ENCODE measurements at places on chromosomes 2 and 18.

GRCh38 chr2:40127890-40128557, 323.9 kb downstream of the SLC8A1 start:
- DNase-seq = peak; percentile 94

DNA sequence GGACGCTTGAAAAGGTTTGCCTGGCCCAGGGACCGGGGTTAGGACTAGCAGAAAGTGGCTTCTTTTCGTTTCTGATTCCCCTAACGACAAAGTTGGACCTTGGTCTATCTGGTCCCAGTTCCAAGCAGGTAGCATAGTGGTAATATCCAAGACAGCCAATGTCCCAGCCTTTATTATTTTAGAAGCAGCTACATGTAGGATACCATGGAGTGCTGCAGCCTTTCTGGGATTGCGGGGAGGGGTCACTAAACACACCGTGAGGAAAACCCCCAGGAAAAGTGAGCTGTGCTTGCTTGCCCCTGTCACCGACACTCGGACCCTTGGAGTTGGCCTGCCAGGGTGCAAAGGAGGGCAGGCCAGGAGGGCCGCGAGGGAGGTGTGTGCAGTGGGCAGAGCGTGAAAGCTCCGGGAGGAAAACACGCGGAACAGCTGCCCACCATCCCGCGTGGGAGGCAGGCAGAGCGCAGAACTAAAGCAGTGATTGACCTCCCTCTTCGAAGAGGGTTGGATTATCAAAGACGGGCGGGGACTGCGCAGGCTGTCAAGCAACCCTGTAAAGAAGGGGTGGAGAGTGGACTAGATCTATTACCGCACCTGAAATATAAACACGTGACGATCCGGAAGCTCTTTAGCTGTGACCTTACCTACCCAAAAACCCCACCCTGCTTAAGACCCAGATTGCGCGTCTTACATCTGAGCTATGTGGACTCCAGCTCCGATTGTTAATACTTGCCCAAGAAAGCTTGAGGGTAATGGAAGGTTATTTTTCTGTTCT, 624 bp upstream of the MAP4K3 start:
- no peak for DNase-seq

GRCh38 chr2:76563730-76564129, 853.0 kb upstream of the GCFC2 start:
- DNase-seq = no peak

DNA sequence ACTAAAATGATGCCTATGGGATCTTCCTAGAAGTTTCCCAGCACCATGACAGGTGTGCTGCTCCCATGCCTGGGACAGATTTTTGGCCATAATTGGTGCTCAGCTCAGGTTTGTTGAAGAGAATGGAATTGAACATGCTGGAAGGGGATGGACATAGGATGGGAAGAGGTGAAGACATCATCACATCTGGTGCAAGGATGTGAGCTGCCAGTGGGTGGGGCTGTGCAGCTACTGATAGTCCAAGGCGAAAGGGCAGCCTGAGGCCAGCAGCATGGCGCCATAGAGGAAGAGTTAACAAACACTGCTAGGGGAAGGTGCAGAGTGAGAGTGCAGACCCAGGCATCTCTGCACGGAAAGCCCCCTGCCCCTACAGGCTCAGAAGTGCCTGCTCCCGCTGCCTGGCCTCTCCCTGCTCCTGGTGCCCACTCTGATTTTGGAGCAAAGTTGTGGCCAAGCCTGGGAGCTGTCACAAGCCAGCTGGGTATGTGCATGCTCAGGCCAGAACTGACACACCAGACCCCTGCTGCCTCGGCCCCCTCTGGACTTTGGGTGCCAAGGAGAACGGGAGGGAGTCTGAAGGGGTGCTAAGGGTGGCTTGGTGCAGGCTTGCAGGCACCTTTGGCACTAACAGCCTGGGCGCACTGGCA, 178.6 kb downstream of the ZBTB7C start:
- DNase-seq = peak; percentile 40

GRCh38 chr18:12059334-12060181, 34.1 kb upstream of the ANKRD62 start:
- DNase-seq = no peak

- DNase-seq = no peak
Observed at GRCh38 chr18:64936671-64937070, 787.8 kb upstream of the LINC00305 start.

DNA sequence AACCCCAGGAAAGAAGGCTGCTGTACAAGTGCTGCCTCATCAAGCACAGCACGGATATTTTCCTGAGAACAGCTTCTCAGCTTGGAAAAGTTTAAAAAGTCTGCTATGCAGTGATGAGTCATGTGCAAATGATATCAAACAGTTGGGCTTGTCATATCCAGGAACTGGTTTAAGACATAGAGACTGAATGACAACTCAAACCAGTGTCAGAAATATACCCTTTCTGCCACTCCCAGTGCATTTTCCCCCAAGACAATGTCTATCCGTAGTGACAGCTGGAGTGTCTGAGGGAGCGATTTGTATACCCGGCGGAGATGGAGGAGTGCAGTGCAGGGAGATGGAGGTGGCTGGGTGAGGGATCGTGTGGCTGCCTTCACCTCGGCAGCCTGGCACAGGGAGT, 28.2 kb downstream of the SOX11 start:
- peak; percentile 74 for DNase-seq

GRCh38 chr2:145351864-145352425, 832.0 kb upstream of the ZEB2 start:
- no peak for DNase-seq

GRCh38 chr2:81249152-81249551, 944.6 kb upstream of the LRRTM1 start:
- no peak for DNase-seq

DNA sequence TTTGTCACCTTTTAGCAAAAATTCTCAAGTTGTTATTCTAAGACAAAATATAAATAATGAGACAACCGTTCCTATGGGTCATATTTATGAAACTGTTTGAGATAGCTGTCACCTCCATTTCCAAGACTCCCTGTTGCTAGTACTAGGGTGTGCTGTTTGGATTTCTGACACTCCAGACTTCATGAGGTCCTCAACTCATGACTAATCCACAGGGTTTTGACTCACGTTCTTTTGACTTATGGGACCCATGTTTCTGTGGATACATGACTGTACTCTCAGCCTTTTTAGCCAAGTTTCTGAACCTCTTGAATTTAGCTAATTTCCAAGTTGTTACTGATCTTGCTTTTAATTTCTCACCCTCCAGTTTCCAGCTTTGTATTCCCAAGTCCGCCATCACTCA, 178.7 kb upstream of the FAM98A start:
- DNase-seq = no peak

DNA sequence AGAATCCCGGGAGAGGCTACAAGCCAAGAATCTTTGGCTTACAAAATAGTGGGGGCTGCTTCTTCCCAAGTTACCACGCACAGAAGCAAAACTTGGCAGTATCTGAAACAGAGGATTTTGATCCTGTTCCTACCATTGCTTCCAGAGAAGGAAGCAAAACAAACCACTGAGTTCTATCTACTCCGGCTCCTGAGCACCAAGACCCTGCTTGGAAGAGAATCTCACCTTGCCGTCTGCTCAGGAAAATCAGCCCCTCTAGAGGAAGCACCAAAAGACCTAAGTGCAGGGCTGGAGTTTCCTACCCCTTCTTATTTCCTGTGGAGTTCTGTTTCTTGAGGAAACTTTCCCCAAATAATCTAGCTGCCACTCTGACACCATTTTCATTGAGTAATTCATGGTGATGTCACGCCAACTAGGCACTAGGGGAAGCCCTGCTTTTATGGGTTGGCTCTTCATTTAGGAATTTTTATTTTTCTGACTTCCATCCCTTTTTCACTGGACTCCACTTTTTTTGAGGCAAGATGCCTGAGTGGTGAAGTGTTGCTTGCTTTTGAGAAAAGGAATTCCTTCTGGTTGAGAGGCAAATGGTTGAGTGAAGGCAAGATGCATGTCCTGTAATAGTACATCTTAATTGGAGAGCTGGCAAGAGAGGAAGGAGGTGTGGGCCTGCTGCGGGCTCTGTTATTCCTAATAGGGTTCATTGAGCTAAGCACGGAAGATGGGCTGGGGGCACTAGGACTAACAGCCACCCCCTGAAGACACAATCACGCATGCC, 36.8 kb upstream of the EML4 start:
- DNase-seq = peak; percentile 99

GRCh38 chr2:166127217-166128155, at the start of gene SCN1A:
TSS of gene SCN1A (minus strand) at chr2:166128020. CDS start at chr2:166073621, 54,399 bp downstream.
- DNase-seq = peak; percentile 18

GRCh38 chr2:126275098-126275497, 380.9 kb upstream of the GYPC start:
- DNase-seq = no peak

DNA sequence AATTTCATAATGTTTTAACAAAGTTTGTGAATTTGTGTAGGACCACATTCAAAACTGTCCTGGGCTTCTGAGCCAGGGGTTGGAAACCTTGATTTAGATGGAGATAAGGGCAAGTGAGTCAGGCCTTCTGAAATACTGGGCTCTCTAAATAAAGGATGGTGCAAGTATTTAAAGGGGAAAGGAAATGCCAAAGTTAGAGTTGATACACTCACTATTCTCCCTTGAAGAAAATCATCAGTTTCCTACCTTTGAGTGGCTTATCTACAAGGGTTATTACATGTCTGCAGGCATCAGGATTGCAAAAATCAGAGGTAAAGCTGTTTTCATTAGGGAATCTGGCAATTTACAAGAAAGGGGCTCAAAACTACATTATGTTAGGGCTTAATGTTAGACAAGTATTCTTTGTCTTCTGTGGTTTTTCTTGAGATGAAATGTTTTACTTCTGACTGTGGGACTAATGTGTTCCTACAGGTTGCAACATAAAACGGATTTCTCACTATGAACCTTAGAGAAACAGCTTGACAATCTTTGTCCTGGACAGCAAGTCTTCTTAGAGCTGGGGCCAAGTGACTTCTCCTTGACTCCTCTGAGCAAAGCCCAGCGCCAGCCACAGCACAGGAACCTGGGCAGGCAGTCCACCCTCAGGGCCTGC, 31.1 kb downstream of the RNU4ATAC start:
- DNase-seq = peak; percentile 67

- peak; percentile 22 for DNase-seq
Observed at GRCh38 chr2:44360749-44361329, 455 bp downstream of the PREPL start.

DNA sequence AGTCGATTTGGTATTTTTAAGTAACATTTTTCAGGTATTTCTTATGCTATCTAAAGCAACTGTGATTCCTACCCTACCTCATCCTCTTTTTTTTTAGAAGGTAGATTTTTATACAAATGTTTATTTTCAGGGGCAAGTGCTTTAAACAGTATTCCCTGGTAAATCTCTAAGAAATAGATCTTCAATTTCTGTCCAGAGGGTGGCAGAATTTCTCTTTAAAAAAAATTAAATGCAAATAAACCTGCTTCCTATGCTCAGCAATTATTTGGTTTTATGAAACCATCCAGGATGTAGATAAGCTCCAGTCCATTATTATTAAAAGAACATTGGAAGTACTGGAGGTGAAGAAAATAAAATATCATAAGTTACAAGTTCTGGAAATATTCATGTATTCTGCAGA, 191.9 kb downstream of the MYO3B start:
- peak; percentile 17 for DNase-seq

GRCh38 chr2:41954304-41955291, 93.2 kb upstream of the PKDCC start:
- no peak for DNase-seq

DNA sequence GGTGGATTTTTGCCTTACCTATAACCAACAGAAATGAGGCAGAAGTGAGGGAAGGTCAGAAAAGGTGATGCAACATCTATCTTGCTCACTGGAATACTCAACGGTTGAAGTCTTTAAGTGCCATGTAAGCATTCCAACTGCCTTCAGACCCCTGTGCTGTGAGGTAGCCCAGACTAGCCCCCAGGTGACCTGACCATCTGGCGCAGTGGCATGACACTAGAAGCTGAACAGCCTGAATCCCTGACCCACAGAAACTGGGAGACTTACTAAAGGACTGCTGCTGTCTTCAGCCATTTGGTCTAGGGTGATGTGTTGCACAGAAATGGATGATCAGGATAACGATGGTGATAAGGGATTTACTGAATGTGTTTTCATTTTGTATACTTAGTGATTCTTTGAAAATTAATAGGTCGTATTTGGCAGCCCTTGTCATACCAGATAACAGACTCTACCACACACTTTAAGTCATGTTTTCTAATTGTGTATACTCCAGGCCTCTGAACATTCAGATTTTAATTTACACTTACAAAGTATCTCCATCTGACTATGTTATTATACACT, 161.5 kb downstream of the STK39 start:
- no peak for DNase-seq

- DNase-seq = no peak
Observed at GRCh38 chr2:187168720-187169713, 279.0 kb downstream of the CALCRL start.

DNA sequence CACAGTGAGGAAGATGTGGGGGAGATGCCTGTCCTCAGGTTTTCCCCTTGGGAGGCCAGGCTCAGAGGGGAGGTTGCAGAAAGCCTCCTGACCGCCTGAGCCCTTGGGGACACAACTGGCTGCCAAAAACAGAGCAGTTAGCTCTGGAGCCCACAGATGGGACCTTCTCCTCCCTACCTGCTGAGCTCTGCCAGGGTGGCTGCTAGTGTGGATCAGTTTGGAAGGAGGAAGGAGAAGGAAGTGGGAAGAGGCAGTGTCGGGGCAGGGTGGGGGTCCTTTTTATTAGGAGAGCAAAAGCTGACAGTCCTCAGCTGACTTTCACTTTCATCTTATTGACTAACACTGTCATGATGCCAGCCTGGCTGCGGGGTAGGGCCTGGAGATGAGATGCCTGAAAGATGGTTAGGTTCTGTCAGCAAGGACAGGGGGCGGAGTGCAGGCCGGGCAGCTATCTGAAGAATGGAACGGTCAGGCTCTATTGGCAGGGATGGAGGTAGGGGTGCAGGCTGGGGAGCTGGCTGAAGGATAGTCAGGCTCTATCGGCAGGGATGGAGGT, 188.5 kb upstream of the HDAC4 start:
- DNase-seq = no peak
